ENCODE measurements at places on chromosomes 12 and 14.
A peak's percentile ranks its signal among the peaks of the same experiment; 100 is the strongest.

DNA sequence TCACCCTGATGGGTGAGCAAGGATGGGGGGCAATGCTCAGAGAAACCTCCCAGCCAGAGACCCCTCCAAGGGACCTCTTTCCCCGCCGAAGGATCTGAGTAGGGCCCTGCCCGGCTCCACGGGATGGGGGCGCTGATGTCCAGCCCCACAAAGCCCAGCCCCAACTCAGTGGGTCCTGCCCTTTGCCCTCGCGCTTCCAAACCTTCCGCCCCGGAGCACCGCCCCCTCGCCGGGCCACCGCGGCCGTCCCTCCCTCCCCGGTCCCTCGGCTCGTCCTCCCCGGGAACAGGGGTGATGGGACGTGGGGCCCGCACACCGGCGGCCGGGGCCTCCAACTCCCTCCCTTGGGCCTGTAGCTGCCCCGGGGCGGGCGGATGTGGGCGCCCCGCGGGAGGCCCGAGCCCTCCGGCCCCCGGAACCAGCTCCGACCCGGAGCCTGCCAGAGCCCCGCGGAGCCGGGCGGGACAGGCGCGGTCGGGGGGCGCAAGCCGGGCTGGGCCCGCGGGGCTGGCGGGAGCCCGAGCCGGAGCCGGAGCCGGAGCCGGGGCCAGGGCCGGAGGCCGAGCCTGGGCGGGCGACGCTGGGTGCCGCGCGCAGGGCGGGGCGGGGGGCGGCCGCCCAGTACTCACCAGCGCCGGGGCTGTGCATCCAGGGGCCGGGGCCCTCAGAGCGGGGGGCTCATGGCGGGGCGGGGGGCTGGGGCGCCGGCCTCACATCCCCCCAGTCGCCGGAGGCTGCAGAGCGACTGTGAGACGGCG, 386 bp downstream of the HDAC7 start:
- peak; percentile 31 for DNase-seq

GRCh38 chr12:56631790-56632700, 1.9 kb upstream of the BAZ2A start:
- DNase-seq, result peak; percentile 52

- DNase-seq, result no peak
Measured at GRCh38 chr12:83082690-83083276, 396.1 kb downstream of the TMTC2 start.

GRCh38 chr14:92599811-92600210, 86.2 kb downstream of the RIN3 start:
- DNase-seq, result no peak

DNA sequence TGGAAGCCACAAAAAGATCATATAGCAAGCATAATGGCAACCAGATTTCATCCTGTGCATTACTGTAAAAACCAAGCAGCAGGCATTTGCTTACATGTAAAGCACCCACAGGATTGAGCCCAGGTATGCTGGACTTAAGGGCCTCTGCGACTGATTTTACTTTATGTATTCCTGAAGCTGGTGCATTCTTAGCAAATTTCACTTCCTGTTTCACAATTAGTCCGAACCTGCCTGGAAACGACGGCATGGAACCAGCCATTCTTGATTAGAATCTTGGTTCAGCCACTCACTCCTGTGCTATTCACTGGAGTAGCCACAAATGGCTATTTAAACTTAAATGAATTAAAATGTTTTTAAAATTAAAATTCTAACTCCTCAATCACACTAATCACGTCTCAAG, 239.2 kb downstream of the NUAK1 start:
- DNase-seq, result no peak

- DNase-seq, result no peak
Measured at GRCh38 chr14:86672080-86672479, 1142.1 kb downstream of the FLRT2 start.

- DNase-seq, result no peak
Measured at GRCh38 chr12:87160848-87161601, 868.2 kb downstream of the C12orf50 start.

- DNase-seq, result no peak
Measured at GRCh38 chr12:77060136-77060882, 5.1 kb downstream of the E2F7 start.

DNA sequence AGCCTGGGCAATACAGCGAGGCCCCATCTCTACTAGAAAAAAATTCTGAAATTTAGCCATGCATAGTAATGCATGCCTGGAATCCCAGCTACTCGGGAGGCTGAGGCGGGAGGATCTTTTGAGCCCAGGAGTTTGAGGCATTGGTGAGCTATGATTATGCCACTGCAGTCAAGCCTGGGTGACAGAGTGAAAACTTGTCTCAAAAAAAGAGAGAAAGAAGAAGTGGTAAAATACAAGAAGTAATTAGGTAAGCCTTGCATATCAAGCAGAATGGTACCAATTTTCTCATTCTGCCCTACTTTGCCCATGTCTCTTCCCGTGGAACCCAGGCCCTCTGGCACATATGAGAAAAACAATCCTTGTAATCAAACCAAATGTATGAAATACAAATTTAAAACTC, 70.7 kb downstream of the SUSD6 start:
- no peak for DNase-seq

GRCh38 chr14:99875421-99875820, 82.2 kb downstream of the EML1 start:
- DNase-seq, result no peak

GRCh38 chr12:18864900-18865561, 127.1 kb downstream of the CAPZA3 start:
- DNase-seq, result no peak

- no peak for DNase-seq
Measured at GRCh38 chr12:2013527-2014223, 9.4 kb upstream of the DCP1B start.

GRCh38 chr12:31849090-31849687, 110.0 kb upstream of the RESF1 start:
- no peak for DNase-seq

- peak; percentile 57 for DNase-seq
Measured at GRCh38 chr14:106039400-106039799, 513.0 kb downstream of the TMEM121 start.

DNA sequence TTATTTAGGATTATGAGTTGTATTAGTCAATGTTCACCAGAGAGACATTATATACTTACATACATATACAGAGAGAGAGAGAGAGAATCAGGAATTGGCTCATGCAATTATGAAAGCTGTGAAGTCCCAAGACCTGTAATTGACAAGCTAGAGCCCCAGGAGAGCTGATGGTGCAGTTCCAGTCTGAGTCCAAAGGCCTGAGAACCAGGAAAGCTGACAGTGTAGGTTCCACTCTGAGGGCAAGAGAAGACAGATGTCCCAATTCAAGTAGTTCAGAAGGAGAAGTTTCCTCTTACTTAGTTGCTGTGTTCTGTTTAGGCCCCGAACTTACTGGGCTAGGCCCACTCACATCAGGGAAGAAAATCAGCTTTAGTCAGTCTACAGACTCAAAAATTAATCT, 76.4 kb upstream of the FICD start:
- DNase-seq, result no peak

- no peak for DNase-seq
Measured at GRCh38 chr12:93991829-93992461, 156.4 kb upstream of the PLXNC1 start.

DNA sequence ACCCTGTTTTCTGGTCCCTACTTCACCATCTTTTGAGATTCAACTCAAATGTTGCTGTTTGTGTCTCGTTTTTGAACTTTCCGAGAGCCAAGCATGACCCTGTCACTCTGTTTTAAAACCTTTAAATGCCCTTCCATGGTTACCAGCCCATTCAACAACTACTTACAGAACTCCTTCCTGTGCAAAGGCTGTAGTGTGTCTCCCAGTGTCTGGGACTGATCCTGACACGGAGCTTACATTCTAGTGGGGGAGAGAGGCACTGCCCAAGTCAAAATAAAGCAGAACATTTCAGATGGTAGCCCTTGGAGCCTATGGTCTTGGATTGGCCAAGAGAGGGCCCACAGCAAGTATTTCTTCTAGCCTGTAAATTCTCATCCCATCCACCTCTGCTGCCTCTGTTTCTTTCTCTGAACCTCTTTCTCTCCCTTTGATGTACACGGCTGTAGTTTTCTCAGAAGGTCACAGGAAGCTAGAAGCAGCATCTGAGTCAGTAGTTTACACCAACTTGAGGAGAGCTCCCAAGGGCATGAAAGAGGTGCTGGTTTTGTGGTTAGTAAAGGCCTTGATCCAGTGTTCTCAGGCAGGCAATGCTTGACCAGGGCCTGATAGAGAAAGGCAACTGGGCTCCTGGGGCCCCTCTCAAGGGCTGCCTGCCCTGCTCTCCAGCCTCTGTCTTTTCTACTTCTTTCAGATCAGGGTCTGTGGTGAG, 42.3 kb upstream of the SLC24A4 start:
- peak; percentile 5 for DNase-seq

DNA sequence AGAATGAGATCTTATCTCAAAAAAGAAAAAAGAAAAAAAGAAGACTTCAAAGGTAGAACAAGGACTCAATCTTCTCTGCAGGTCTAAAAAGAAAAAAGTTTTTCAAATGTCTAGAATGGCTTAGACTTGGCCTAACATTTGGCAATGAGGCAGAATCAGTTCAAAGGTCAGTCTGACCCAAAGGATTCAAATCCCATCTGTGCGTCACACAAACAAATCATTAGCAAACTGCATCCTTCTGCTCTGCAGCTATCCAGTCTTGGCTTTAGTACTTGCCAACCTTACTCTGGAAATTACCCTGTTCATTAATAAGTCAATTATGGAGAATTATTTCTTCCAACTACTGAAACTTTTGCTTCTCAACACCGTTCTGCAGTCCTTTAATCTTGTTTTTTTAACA, 3.1 kb downstream of the YAF2 start:
- DNase-seq, result no peak

DNA sequence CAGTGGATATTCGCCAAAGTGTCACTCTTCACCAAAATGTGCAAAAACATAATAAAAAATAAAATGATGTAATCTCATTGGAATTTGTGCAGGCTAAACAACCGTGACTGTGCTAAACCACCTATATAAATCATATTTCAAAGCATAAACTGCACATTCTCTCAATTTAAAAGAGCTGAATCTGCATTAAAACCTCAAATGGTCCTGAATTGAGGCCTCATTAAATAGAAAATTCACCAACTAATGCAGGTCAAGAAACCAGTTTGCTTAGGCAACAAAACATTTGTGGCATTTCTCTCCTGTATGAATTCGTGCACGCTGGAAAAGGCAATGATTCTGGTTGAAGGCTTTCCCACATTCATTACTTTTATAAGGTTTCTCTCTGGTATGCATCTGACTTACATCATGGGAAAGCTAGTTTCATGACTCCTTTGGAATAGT, 80.1 kb upstream of the IFNG-AS1 start:
- no peak for DNase-seq

DNA sequence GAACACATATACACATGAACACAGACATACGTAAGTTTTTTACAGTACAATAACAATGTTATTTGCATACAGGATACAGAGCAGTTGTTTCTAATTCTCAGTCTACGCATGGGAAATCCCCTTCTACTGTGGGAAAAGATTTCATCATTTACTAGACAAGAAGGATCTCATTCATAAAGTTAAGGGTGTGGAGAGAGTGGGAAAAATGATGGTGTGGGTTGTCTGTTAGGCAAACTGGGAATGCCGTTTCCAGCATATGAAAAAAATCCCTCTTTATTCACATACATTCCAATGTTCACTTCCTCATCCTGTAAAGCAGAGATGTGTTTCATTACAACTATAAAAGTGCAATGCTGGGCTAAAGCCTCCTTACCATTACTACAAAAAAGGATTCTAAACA, 120.9 kb downstream of the SINHCAF start:
- no peak for DNase-seq

DNA sequence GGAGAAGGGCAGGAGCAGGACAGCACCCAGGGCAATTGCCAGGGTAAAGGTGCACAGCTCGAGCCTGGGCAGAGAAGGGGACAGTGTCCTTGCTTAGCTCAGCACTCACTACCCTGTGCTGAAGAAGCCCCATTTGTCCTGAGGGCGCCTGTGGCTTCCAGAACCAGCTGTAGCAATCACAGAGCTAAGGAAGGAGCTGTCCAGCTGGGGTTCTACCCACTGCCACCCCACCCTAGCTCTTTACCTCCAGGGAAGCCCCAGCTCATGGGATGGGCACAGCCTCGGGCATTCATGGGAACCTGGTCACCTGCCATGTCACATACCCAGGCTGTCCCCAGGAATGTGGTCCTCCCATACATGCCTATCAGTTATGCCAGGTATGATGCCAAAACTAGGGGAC, 5.8 kb downstream of the LMBR1L start:
- DNase-seq, result no peak

DNA sequence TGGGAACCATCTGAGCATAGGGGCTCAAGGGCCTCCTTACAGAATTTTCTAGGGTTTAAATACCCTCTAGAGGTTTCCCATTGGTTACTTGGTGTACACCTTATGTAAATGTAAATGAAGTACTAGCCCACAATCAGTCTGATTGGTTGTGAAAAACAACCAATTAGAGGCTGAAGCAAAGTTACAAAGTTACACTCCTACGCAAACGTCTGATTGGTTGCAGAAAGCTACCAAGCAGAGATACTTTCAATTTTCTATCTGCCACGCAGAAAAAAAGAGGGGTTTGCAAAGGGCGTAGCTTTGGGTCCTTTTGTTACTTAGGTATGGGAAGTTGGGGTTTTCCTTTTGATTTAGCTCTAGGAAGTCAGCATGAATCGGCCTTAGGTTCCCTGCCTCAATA, 1.8 kb upstream of the TMEM19 start:
- no peak for DNase-seq

- no peak for DNase-seq
Measured at GRCh38 chr14:96502621-96503305, 581 bp downstream of the PAPOLA start.

Data from activated gamma-delta T cell treated with Interleukin-2 at 50 U/mL for 16 hours (primary cell).